Central memory CD4-positive, alpha-beta T cell (primary cell): ENCODE measurements at places on chromosomes 3 and 15.

GRCh38 chr15:73818308-73818985 lies 54.9 kb upstream of the TBC1D21 start:
- no peak for DNase-seq

GRCh38 chr3:160009525-160009924 lies 20.9 kb downstream of the IL12A start:
- DNase-seq: no peak

GRCh38 chr3:159620873-159621272 lies 367.8 kb upstream of the IL12A start:
- no peak for DNase-seq

- DNase-seq: no peak
These were observed 126.7 kb upstream of the PRICKLE2 start for GRCh38 chr3:64351713-64352638.

GRCh38 chr3:117695871-117696645 lies 986.5 kb downstream of the TUSC7 start:
- DNase-seq: no peak

- DNase-seq: peak; percentile 7
These were observed 843 bp downstream of the GLCE start for GRCh38 chr15:69161079-69161877.

GRCh38 chr3:145807990-145808389 lies 353.0 kb downstream of the PLOD2 start:
- DNase-seq: no peak

DNA sequence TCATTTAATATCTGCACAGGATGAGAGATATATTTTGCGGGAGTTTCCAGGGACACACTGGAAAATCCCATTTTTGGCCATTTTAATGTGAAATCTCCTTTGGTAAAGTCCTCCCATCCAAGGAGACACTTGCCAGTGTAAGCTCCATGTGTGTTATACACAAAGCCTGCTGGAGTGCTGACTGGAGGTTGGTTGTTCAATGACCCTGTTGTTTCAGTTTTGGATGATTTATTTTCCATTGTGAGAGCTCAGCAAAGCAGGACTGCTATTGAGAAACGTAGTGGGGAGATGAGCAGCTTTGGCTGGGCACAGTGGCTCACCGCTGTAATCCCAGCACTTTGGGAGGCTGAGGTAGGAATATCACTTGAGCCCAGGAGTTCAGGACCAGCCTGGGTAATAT lies 127.7 kb downstream of the NUP210 start:
- DNase-seq: no peak

- no peak for DNase-seq
These were observed 65.6 kb downstream of the SLCO3A1 start for GRCh38 chr15:91919014-91919534.

GRCh38 chr3:118850687-118851086 lies 184.0 kb downstream of the IGSF11 start:
- DNase-seq: no peak

DNA sequence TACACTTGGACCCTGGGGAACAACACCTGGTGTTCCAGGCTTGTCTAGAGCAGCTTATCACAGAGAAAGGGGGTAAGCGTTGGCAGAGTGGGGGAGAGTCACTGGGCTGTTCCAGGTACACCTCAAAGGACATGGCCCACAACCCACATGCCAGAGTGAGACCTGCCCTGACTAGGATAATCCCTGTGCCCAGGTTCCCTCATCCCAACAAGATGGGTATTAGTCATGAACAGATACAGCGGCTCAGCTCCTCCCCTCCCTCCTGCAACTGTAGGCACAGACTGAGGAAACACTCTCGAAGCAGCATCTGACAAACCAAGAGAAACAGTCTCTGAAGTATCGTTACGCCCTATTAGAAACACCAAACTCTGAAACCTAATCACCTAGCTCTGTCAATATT lies 32.1 kb upstream of the RPS17 start:
- no peak for DNase-seq

- DNase-seq: no peak
These were observed 105.0 kb upstream of the CTNNB1 start for GRCh38 chr3:41094351-41094750.

GRCh38 chr3:13767896-13768295 lies 112.0 kb downstream of the WNT7A start:
- DNase-seq: no peak

GRCh38 chr3:57820479-57820878 lies 64.4 kb downstream of the SLMAP start:
- no peak for DNase-seq

- no peak for DNase-seq
These were observed 53.5 kb downstream of the TBC1D2B start for GRCh38 chr15:78023865-78024518.

DNA sequence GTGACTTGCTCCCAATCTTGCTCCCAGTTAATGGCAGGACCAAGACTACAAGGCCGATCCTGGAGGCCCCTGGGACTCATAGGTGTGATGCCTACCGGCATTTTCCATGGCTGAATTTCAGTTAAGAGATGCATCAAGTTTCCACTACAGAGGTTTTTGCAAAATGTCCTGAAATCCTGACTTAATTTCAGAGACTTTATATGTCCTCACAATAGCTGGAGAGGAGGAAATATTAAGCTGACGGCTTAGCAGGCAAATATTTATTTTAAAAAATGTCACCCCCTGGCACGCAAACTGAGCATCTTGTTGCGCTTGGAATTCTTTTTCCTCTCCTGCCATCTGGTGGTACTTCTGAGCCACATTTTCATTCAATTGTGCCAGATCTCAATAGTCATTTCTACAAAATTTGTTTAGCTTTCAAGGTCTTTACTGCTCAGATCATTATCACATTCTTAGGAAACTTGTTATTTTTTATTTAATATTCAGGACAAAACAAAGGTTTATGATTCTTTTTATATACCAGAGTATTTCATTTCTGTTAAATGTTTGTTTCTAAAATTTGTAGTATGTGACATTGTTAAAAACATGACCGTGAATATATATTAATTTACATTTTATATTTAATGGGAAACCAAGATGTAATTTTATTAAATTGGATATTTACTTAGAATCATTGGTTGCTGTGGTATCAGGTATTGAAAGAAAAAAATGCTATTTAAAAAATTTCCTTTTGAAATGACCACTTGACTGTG lies 189.2 kb upstream of the THRB start:
- DNase-seq: no peak

DNA sequence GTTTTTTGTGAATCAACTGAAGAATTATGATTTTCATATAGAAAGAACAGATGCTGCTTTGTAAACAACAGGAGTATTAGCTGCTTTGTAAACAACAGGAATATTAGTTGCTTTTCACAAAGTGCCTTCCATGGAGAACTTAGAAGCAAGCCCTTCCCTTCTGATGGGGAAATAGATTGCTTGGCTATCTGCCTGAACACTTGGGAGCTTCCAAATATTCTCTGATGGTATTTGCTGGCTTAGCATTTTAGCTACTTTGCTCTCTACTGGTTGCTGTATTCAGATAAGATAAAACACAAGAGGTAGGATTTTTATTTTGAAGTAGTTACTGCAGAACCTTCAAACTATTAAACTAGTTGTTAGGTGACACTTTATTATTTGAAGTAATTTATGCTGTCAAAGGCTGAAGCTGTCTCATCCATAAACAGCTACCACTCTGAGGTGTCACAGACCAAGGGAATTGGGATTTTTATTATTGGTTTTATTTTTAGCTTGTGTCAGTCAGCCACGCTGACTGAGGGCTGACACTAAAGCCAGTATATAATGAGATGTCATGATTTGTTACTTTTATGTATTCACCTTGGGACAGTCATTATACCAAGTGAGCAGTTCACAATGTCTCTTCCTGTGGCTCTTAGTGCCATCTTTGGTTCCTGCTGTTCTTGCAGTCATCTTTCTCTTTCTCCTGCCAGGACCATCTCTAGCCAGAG lies 50.0 kb downstream of the ZIC1 start:
- DNase-seq: no peak

DNA sequence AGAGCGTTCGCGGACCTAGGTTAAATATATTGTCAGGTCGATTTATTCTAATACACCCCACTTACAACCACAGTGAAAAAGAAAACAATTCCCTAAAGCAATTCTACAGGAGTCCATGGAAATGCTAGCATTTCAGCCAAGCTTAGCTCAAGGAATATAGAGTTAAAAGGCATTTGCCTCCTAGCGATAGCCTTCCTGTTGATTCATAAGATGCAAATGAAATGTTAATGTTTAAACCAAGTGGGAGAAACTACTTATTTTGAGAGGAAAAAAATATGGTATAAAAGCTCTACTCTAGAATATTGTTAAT lies 1.7 kb upstream of the ALCAM start:
- no peak for DNase-seq

DNA sequence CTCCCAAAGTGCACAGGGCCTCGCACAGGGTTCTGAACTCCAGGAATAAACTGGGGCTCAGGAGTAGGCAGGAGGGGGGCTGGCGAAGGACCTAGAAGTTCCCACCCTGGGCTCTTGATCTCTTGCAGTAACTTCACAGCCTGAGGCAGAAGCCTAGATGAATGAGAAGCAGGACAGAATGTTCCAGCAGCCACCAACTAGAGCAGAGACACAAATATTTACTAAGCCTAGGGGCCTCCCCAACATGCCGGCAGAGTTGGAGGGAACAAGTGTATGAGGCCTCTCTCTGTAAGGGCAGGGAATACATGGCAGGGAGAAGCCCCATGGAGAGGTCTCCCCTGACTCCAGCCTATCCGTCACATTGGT lies 25.3 kb upstream of the C15orf39 start:
- DNase-seq: no peak

DNA sequence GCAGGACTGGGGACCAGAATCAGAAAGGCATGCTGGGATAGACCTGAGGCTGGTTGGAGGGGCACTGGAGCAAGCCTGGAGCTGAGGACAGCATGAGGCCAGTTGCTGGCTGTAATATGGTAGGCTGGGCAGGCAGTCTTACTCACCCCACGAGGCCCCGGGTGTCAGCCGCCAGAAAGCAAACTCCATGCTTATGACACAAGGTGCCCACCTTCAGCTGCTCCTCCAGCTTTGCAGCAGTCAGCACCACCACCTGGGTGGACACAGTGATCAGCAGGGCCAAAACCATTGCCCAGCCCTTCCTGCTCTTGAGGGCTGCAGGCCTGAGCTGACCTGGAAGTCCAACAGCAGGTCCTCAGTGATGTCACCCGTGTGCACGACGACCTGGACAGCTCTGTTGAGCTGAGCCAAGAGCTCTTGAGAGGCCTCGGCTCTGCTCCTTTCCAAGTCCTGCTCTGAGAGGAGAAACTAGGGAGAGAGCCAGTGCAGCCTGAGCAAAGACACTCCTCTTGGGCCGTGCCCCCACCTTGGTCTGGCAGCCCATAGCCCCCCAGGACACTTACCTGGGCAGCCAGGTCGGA lies 747 bp downstream of the UBA7 start:
- no peak for DNase-seq

DNA sequence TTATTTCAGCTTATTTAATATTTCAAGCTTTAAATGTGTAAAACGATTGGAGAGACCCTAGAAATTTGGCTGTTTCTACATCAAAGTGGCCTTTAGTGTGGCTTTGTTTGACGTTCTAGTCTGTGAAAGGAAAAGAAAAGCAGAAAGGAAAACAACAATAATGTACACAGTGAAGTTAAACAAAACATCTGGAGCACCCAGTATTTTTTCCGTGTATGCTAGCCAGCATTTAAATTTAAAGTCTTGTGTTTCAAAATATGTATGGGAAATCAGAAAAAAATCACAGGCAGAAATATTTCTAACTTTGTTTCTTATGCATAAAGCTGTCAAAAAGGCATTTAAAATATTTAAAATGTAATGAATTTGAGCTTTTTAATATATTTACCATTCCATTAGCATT lies 218.1 kb downstream of the NAALADL2 start:
- DNase-seq: no peak

DNA sequence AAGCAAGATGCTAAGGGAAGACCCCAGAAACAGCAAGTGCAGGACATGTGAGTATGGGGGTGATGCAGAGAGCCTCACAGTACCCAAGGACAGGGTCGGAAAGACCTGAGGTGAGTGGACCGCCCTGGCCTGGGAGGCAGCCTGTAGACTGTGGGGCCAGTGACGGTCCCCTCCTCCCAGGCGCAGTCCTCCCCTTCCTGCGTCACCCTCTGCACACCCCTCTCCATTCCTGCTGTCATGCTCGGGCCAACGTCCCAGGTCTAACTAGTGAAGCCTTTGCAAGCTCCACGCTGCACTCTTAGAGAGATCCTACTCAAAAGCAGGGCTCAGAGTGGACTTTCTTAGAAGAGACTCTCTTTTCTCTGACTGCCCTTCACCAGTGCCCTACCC lies 41.6 kb downstream of the TM2D3 start:
- no peak for DNase-seq
